Activated naive CD4-positive, alpha-beta T cell treated with anti-CD3 and anti-CD28 coated beads for 36 hours (primary cell): ENCODE measurements at places on chromosomes 1 and 21. TPM values are rescaled to one million over a fixed set of nuclear protein-coding genes. Genes with fewer than 3 reads are reported as not detected.

Gene SPRR2A
- total RNA-seq, result not detected

DNA sequence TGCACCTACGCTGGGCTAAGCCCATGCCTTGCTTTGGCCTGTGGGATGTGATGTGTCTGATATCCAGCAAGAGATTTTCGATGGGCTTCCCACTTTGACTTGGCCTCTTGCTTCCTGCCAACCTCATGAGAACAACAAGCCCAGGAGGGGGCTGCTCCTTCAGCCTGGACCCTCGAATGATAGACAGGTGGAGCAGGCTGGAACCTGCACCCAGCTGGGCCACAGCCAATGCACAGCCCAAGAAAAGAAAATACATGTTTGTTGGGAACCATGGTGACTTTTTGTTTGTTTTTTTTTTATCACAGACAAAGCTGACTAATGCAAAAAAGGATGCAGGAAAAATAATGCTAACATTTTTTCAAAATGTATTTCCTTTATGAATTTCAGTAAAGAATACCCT, 144.3 kb downstream of the LMX1A start:
- DNase-seq, result no peak
- H3K4me3 ChIP-seq, result no peak overlapping the region
- H3K36me3 ChIP-seq, result no peaks in the 10 kb centered on the region
- no peaks in the 10 kb centered on the region for H3K4me1 ChIP-seq
- no peak overlapping the region for H3K27ac ChIP-seq

GRCh38 chr1:109386054-109386717, 11.5 kb downstream of the SORT1 start:
- no peaks in the 10 kb centered on the region for H3K4me1 ChIP-seq
- H3K4me3 ChIP-seq, result no peak overlapping the region
- H3K27ac ChIP-seq, result no peak overlapping the region
- no peaks in the 10 kb centered on the region for H3K36me3 ChIP-seq

DNA sequence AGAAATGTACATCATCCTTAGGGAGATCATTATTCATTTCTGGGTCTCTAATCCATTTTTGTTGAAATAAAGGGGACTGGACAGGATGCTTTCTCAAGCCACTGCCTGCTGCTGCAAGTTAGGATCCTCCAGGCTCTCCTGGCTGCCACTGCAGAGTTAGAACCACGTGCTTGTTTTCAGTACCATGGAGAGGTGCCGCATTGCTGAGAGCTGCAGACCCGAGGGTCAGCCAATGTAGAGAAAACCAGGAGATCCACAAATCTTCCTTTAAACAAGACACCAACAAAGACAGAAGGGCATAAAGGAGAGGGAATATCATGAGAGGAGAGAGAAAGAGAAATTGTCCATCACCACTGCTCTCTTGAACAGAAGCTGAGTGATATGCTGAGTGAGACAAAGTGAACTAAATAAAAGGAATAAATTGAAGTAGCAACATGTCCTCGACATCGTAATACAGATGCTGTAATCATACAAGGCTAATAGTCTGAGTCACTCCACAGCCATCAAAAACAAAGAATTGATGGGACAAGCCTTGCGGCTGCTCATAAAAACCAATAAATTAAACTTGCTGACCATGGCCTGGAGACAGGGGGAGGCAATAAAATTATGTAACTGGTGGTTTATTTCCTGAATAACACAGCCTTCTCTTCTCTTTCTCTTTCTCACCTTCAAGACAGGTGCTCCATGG, 255.7 kb downstream of the OMA1 start:
- H3K4me3 ChIP-seq, result no peak overlapping the region
- H3K27ac ChIP-seq, result no peak overlapping the region
- H3K27me3 ChIP-seq, result no peaks in the 10 kb centered on the region
- peak; percentile 31 for DNase-seq

GRCh38 chr1:113142791-113143190, 69.8 kb downstream of the LRIG2 start:
- peaks cover 38% of the 10 kb centered on the region for H3K4me1 ChIP-seq
- H3K36me3 ChIP-seq, result no peaks in the 10 kb centered on the region
- H3K27ac ChIP-seq, result no peak overlapping the region
- no peak for DNase-seq
- H3K27me3 ChIP-seq, result no peaks in the 10 kb centered on the region

DNA sequence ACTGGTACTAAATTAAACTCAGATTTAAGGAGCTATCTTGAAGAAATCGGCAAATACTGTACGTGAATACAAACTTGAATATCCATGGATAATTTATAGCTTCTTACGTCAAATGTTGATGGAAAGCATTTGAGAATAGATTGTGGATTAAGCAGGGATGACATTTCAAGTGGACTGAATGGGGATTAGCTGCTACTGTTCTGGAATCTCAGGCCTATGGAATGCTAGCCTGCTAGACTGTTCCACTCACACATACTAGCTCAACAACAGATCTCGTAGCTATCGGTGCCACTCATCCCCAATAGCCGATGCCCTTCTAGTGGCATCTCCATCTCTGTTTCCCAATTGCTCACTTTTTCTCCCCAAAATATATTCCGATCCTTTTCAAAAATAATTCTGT, 62.0 kb upstream of the USP25 start:
- H3K4me3 ChIP-seq, result no peak overlapping the region
- H3K36me3 ChIP-seq, result no peaks in the 10 kb centered on the region
- H3K27ac ChIP-seq, result no peak overlapping the region
- no peaks in the 10 kb centered on the region for H3K27me3 ChIP-seq

- no peaks in the 10 kb centered on the region for H3K36me3 ChIP-seq
- no peak for DNase-seq
These were observed 200.7 kb upstream of the POU3F1 start for GRCh38 chr1:38246955-38247952.

GRCh38 chr1:156697481-156697880, 7.9 kb downstream of the CRABP2 start:
- H3K4me3 ChIP-seq, result no peak overlapping the region
- peaks cover 34% of the 10 kb centered on the region for H3K27me3 ChIP-seq
- peaks cover 11% of the 10 kb centered on the region for H3K4me1 ChIP-seq
- no peak overlapping the region for H3K27ac ChIP-seq

- no peaks in the 10 kb centered on the region for H3K36me3 ChIP-seq
- peak overlapping the region; percentile 82 for H3K4me3 ChIP-seq
- peaks cover 35% of the 10 kb centered on the region for H3K4me1 ChIP-seq
- H3K27me3 ChIP-seq, result no peaks in the 10 kb centered on the region
These were observed 35.8 kb upstream of the JAK1 start for GRCh38 chr1:65002156-65002507.

- no peaks in the 10 kb centered on the region for H3K4me1 ChIP-seq
- H3K36me3 ChIP-seq, result no peaks in the 10 kb centered on the region
- no peaks in the 10 kb centered on the region for H3K27me3 ChIP-seq
- no peak for DNase-seq
These were observed 40.4 kb downstream of the PRDM16 start for GRCh38 chr1:3109355-3109754.

GRCh38 chr21:28885853-28886177, 106.9 kb downstream of the LTN1 start:
- H3K4me1 ChIP-seq, result peaks cover 7% of the 10 kb centered on the region
- peak overlapping the region; percentile 90 for H3K4me3 ChIP-seq
- H3K27ac ChIP-seq, result peak overlapping the region; percentile 97
- no peaks in the 10 kb centered on the region for H3K27me3 ChIP-seq
- DNase-seq, result no peak
- H3K36me3 ChIP-seq, result peaks cover 11% of the 10 kb centered on the region
